NCI-H1105 treated with DMSO at 0.1 percent for 48 hours (cell line): ENCODE measurements at places on chromosomes 5 and 9.

DNA sequence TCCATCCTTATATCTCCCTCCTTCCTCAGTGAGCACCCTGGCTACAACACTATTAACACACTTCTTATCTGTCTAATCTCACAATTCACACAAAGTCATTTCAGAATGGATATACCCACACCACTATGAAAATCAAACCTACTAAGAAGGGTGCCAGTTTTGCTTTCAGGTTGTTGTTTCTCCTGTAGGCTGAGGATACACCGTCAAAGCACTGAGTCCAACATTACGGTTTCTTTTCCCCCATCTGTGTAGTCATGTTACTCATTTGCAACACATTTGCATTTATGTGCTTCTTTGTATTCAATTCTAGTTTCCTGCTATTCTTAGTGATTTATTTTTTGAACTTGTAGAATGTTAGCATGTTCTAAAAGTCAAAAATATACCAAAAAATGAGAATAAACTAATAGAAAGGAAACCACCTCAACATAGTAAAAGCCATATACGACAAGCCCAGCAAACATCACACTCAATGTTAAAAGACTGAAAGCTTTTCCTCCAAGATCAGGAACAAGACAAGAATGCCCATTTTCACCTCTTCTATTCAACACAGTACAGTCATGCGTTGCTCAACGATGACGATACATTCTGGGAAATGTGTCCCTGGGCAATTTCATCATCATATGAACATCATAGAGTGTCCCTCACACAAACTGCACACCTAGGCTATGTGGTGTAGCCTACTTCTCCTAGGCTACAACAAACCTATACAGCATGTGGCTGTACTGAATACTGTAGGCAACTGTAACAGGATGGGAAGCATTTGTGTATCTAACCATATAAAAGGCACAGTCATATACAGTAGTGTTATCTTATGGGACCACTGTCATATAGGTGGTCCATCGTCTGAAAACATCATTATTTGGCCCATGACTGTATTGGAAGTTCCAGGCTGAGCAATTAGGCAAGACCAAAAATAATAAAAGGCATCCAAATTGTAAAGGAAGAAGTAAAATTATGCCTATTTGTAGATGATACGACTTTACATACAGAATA lies 6.3 kb downstream of the ROR2 start:
- DNase-seq = no peak

DNA sequence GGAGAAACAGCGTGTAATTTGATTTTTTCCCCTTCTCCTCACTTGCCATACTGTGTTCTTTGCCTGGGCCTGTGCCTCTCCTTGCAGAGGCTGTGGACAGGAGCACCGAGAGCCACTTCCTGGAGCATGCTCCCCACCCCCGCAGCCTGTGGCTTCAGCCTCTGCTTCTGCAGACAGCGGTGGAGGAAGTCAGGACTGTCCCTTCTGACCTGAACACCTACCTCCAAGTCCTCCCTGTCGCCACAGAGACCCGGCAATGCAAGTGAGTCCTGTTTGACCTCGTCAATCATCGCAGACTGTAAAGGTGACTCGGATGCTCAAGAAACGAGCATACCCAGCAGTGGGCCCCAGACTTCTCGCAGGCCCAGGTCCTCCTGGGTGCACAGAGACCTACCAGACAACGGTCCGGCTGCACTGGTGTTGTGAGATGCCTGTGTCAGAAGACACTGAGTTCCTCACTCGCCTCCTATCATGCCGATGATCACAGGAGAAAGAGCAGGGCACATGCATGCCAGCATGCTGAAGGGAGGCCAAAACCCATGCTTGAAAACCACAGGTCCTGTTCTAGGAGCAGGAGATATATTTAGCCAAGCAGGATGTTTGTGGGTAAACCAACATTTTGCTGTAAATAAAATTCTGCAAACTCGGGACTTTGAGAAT lies 198.8 kb downstream of the AUH start:
- no peak for DNase-seq

DNA sequence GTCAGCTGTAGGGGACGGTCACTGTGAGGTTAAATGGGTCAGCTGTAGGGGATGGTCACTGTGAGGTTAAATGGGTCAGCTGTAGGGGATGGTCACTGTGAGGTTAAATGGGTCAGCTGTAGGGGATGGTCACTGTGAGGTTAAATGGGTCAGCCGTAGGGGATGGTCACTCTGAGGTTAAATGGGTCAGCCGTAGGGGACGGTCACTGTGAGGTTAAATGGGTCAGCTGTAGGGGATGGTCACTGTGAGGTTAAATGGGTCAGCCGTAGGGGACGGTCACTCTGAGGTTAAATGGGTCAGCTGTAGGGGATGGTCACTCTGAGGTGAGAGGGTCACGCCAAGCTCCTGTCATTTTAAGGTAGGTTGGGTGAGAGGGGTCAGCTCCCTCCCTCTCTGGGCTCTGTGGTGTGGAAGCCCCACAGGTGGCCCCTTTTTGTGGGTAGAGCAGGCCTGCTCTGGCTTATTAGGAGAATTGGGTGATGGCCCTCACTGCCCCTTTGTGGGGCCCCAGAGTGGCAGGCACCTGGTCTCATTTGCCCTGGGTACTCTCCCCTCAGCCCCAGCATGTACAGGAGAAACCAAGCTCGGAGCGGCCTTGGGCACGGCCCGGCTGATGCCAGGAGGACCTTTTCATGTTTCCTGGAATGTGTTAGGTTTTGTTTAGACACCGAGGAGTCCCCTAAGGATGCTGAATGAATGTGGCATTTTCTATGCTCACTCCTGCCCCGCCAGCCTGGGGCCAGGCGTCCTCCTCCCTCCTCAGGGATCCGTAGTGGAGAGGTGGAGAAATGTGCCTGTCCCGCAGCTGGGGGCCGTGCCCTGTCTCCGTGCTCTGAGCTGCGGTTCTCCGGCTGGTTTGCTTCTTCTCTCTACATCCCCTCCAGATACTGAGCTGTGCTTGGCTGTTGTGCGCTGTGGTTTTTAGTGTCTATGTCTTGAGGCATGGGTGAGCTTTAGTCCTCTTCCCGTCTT lies 31.4 kb downstream of the AHRR start:
- no peak for DNase-seq

GRCh38 chr5:90390326-90390725 lies 19.2 kb downstream of the CETN3 start:
- DNase-seq = no peak

GRCh38 chr9:133616643-133617405 lies 7.6 kb upstream of the FAM163B start:
- no peak for DNase-seq

- DNase-seq = no peak
These were observed 163.2 kb downstream of the HCN1 start for GRCh38 chr5:45532826-45533624.

DNA sequence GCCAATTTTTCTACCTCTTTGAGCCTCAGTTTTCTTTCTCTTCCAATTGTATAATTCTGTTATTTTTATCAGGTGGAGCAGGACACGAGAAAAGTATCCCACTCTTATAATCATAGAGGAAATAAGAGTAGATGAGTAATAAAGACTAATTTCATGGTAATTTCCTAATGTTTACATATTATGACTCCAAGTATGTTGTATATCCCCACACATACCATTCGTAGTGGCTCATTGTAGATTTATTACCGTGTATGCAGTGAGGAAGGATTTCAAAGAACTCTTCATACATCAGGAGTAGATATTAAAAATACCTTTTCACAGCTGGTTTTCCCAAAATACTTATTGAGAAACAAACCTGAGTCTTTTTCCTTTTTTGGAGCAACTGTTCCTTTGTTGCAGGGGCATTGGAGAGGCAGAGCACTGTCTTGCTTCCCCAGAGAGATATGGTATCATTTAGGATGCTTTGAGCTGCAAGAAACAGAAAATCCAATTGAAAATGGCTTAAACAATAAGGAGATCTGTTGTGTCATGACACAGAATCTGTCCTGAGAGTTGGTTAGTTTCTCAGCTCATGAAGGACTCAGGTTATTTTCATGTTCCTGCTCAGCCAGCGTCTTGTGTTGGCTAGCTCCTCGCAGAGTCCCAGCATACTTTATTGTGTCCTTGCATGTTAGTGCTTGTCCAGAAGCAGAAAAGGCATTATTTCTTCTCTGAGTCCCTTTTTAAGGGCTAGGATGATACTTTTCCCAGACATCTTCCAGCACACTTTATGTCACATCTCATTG lies 291.2 kb downstream of the ARHGAP26 start:
- no peak for DNase-seq

- no peak for DNase-seq
These were observed 81.2 kb upstream of the MAP3K1 start for GRCh38 chr5:56734091-56734694.

GRCh38 chr5:10219068-10219467 lies 30.6 kb downstream of the ATPSCKMT start:
- DNase-seq = no peak
